Progenitor cell of endocrine pancreas (in vitro differentiated cells): ENCODE measurements at places on chromosomes 2 and 18.
A peak's percentile ranks its signal among the peaks of the same experiment; 100 is the strongest.

- no peak overlapping the region for H3K27ac ChIP-seq
- no peaks in the 10 kb centered on the region for H3K4me1 ChIP-seq
- H3K36me3 ChIP-seq, result no peaks in the 10 kb centered on the region
- DNase-seq, result peak; percentile 40
- peaks cover 19% of the 10 kb centered on the region for H3K27me3 ChIP-seq
Observed at GRCh38 chr2:71801969-71802368, 345.7 kb downstream of the CYP26B1 start.

- H3K36me3 ChIP-seq, result no peaks in the 10 kb centered on the region
- H3K4me1 ChIP-seq, result peaks cover 6% of the 10 kb centered on the region
- no peak overlapping the region for H3K4me3 ChIP-seq
Observed at GRCh38 chr2:60708630-60709320, 47.3 kb upstream of the PAPOLG start.

DNA sequence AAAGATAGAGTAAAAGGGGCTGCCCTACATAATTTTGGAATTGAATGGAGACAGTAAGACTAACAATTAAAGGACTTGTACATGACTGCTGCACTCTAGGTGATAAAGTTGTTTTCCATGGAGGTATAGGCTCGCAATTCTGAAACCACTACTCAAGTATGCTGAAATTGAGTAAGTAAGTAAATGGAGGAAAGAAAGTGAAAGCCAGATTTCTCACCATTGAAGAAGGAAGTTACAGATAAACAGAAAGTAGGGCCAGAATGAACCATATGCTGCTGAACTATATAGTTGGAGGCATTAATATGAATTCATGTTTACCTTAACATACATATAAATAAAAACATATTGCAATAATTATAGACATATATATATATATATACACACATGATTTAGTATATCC lies 225.7 kb upstream of the ST6GAL2 start:
- peaks cover 3% of the 10 kb centered on the region for H3K27me3 ChIP-seq
- H3K4me3 ChIP-seq, result no peak overlapping the region
- DNase-seq, result no peak
- no peaks in the 10 kb centered on the region for H3K36me3 ChIP-seq
- no peaks in the 10 kb centered on the region for H3K4me1 ChIP-seq
- H3K27ac ChIP-seq, result no peak overlapping the region

DNA sequence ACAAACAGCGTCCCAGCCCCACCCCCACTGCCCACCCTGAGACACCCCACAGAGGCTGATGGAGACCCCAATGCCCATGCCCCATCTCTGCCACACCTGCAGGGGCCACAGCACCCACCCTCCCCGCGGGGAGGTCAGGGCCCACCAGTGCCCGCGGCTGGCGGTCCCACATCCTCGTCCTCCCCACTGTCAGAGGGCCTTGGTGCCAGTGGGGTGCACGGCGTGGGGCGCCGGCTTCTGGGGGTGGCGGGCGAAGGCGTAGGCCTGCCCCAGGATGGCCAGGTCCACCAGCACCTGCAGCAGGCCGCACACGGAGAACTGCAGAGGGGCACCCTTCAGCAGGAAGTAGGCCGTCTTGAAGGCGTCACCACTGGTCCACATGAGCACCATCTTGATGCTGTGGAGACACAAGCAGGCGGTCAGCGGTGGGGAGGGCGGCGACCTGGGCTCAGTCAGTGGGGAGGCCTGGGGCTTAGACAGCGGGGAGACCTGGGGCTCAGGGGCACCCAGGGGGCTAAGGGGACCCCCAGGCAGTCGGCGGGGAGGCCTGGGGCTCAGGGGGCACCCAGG lies 47.6 kb downstream of the SLC66A2 start:
- no peaks in the 10 kb centered on the region for H3K27me3 ChIP-seq
- peaks cover 39% of the 10 kb centered on the region for H3K36me3 ChIP-seq
- no peak overlapping the region for H3K27ac ChIP-seq

- no peaks in the 10 kb centered on the region for H3K36me3 ChIP-seq
- peaks cover 64% of the 10 kb centered on the region for H3K27me3 ChIP-seq
- peak overlapping the region; percentile 79 for H3K4me3 ChIP-seq
- H3K4me1 ChIP-seq, result peaks cover 6% of the 10 kb centered on the region
- H3K27ac ChIP-seq, result peak overlapping the region; percentile 84
Observed at GRCh38 chr18:13216092-13216582, 2.4 kb upstream of the LDLRAD4 start.

- H3K4me3 ChIP-seq, result no peak overlapping the region
- H3K4me1 ChIP-seq, result no peaks in the 10 kb centered on the region
- DNase-seq, result no peak
- H3K27me3 ChIP-seq, result peaks cover 3% of the 10 kb centered on the region
- no peaks in the 10 kb centered on the region for H3K36me3 ChIP-seq
- no peak overlapping the region for H3K27ac ChIP-seq
Observed at GRCh38 chr2:40039549-40039948, 260.5 kb upstream of the THUMPD2 start.

- no peaks in the 10 kb centered on the region for H3K27me3 ChIP-seq
- no peak overlapping the region for H3K27ac ChIP-seq
- H3K36me3 ChIP-seq, result peaks cover 8% of the 10 kb centered on the region
- H3K4me1 ChIP-seq, result peaks cover 51% of the 10 kb centered on the region
Observed at GRCh38 chr2:60470340-60470739, 83.1 kb downstream of the BCL11A start.
